ENCODE measurements at places on chromosomes 4 and X.

- no peak for DNase-seq
Measured at GRCh38 chr4:90080116-90080515, 47.1 kb upstream of the CCSER1 start.

- DNase-seq = no peak
Measured at GRCh38 chr4:48296365-48296764, 26.7 kb upstream of the TEC start.

DNA sequence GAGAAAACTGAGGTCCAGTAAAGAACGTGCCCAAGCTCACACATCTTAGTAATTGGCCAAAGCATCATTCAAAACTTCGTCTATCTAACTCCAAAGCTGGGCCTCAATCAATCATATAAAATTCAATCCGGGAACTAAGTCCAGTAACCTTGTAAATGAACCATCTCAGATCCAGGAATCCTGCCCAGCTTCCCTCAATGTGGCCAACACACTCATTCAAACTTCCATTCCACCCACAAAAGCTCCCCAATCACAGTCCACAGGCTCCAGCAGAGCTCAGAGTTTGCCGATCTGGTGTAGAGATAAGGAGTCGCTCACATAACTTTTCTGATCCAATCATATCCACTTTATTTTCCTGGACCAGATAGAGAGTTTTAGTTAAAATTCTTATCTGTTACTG is 144.8 kb downstream of the SPATA18 start:
- no peak for DNase-seq

- DNase-seq = no peak
Measured at GRCh38 chr4:105544520-105545286, 7.7 kb upstream of the ARHGEF38 start.

GRCh38 chr4:76208005-76208765 is 5.4 kb downstream of the SCARB2 start:
- peak; percentile 86 for DNase-seq

GRCh38 chr4:84483688-84484087 is 15.4 kb downstream of the NKX6-1 start:
- DNase-seq = no peak

DNA sequence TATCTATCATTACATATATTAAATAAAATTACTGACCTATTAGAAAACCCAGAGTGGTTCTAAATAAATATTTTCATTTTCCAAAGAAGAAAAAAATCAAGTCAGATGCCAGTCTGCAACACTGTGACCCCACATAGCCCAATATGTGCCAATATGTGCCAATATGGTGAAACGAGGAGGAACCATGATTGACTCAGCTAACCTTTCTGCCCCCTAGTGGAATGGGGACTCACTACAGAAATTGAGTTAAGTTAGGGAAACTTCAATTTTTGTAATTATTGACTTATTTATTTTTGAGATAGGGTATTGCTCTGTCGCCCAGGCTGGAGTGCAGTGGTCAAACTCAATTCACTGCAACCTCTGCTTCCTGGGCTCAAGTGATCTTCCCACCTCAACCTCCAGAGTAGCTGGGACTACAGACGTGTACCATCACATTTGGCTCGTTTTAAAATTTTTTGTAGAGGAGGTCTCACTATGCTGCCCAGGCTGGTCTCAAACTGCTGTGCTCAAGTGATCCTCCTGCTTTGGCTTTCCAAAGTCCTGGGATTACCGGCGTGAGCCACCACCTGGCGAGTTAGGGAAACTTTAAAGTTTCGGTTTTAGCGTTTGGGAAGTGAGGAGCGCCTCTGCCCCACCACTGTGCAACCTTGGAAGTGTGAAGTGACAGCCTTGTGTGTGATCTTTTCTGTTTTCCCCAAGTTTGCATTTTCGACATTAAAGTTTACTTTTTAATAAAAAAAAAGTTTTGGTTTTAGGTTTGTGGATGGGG is 116.8 kb upstream of the SHISA3 start:
- DNase-seq = no peak

GRCh38 chr4:15670576-15670975 is 11.1 kb upstream of the FAM200B start:
- no peak for DNase-seq

- peak; percentile 85 for DNase-seq
Measured at GRCh38 chr4:81466841-81467671, 4.7 kb downstream of the RASGEF1B start.

DNA sequence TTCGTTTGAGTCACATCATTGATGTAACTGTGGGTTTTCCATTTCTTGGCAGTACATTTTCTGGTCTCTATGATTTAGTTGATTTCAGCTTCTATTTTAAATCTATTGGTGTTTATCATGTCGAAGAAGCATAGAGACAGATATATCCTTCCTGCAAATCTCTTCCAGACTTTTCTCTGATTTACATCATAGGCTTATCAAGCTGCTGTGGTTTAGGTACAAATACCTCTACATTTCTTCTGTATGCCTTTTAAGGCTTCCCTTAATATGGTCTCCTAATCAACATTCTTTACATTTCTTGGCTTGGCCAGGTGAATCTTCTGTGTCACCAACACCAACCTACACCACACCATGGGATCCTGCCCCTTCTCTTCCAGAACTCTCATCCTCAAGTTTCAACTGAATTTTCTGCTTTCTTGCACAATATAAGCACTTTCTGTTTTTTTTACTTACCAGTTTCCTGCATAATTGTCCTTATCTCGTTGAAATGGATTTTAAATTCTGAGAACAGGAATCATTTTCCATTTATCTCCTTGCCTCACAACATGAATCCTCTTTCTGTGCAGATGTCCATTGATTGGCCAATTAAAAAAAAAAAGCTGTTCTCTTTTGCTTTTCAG is 626.9 kb downstream of the ANKRD50 start:
- DNase-seq = no peak

DNA sequence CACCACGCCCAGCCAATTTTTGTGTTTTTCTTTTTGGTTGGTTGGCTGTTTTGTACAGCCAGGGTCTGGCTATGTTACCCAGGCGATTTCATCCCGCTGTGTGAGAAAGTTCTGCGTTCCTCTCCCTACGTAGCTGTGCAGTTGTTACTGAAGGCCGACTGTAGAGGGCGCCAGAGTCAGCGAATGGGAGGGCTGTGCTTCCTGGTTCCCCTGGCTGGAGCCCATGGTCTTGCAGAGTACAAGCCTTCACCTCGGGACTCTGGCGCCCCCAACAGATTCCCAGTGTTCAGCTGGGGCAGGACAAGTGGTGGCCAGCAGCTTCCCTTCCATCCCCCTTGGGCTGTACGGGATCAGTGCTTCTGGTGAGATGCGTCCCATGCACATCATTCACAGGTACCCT is 5.6 kb upstream of the CT45A1 start:
- DNase-seq = no peak

GRCh38 chrX:68894142-68894512 is 65.3 kb downstream of the EFNB1 start:
- peak; percentile 28 for DNase-seq

- DNase-seq = peak; percentile 89
Measured at GRCh38 chrX:47540754-47541538, 20.1 kb upstream of the ARAF start.

DNA sequence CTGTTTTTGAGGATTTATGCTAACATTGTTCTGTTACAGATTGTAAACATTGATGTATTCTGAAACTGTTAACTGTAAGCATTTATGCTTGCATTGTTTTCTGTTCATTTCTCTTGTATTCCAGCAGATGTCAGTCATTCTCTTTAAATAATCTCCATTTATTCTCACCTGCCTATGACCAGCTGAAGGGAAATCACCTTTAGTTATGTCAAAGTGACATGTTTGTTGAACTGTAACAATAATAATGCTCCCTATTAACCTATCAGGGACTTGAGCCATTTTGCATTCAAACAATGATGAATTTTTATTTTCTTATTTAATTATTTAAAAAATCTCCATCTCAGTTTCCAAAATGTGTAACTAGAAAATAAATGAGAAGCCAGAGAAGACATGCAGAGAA is 58.0 kb downstream of the SPCS3 start:
- peak; percentile 24 for DNase-seq

DNA sequence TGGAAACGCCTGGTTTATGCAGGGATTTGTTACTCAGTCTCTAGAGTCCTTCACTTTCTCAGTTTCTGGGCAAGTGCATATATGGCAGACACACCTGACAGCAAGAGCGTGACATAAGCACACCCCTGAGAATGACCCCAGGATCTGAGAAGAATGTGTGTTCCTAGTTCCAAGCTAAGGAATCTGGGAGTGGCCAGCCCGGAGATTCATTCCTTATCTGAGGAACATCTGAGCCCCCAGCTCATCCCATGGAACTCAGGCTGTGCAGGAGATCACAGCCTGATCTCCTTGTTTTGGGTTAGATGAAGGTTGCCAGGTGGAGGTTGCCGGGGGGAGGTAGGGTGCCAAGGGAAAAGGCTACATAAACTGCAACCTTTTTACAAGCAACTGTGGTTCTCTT is 23.8 kb upstream of the KIAA0232 start:
- DNase-seq = no peak

GRCh38 chr4:27577951-27578350 is 717.3 kb downstream of the STIM2 start:
- DNase-seq = no peak

DNA sequence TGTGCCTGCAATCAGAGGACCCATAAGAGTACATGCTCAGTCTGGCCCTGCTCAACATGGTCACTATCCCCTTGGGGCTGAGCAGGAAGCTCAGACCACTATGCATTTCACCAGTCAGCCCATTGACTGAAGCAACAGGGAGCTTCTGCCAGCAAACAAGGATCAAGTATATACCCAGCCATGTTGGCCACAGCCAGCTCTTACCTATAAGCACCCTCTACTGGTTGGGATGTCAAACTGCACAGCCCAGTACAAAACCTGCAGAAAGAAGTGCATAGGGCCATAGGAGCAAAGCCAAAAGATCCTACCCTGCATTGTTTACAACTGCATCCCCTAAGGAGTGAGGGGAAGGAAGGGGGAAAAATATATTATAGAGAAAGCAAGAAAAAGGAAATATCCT is 214.4 kb upstream of the CPEB2 start:
- no peak for DNase-seq

GRCh38 chr4:71268166-71268565 is 70.7 kb upstream of the SLC4A4 start:
- DNase-seq = no peak

- DNase-seq = no peak
Measured at GRCh38 chr4:38150766-38151165, 190.6 kb downstream of the PTTG2 start.

DNA sequence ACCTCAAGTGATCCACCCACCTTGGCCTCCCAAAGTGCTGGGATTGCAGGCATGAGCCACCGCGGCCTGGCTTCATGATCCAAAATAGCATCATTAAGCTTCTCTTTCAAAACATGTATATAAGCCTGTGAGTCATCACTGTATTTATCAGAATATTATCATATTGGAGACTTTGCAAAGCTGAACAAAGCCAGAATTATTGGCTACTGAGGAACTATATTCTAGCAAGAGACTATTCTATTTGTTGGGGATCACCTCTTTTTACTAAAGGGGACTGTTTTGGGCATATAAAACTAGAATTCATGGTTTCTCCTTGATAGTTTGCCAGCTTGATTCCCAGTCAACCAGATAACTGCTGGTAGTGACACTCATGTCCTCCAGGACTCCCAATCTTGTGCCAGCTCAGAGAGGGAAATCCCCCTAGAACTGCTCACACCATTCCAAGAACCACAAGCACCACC is 40.1 kb downstream of the TET2 start:
- no peak for DNase-seq

- no peak for DNase-seq
Measured at GRCh38 chr4:84568496-84568895, 14.4 kb upstream of the CDS1 start.

- DNase-seq = no peak
Measured at GRCh38 chr4:1503583-1504471, 97.6 kb upstream of the NKX1-1 start.

- DNase-seq = no peak
Measured at GRCh38 chrX:12901486-12901885, 4.9 kb upstream of the TLR8 start.

DNA sequence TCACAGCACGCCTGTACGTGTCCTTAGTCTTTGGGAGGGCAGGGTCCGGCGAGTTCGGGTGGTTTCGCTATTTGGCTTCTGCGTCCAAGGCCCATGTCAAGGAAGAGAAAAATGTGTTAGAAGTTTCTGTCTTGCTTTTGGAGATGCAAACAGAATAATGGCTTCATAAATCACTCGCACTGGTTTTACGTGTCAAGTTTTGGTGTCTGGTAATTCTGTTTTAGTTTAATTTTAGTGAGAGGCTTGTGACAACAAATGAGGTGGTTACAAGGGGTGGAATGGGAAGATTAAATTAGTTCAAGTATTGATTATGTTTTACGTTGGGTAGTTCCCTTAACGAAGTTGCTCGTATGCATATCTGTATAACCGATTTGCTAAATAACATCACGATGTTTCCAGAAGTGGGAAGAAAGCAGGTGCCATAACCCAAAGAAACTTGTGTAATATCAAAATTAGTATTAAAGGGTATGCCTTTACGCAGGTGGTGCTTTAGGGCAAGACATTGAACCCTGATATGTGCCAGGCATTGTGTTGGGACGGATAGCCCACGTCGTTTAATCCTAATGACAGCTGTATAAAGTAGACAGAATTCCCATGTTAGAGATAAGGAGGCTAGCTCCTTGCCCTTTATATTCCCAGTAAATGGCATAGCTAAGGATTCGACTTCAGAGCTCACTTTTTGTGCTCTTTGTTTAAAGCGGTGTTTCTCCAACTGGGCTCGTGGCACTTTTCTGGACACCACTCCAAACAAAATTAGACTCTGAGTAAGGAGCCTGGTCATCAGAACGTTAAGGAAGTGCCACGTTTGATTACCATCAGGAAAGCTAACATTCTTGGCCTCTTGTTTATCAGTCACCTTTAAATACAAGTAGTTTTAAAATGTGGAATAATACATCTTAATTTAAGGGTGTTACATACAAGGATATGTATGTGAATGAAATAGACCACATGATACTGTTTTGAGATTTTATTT is 843 bp downstream of the RPL34 start:
- DNase-seq = no peak

DNA sequence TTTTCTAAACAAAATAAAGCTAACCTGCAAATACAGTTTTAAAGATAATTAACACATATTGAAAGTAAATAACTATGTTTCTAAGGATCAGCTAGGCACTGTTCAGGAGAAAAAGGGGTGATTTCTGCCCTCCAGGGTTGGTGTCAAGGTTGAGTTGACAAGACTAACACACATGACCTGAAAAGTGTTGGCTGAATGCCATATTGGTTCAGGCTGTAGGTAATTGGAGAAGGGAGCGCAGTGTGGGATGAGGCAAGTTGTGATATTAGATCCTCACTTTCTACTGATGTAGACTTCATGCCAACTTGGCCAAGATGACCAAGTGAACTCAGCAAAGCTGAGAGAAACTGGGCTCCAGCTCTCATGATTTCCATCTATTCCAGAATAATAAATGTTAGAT is 42.2 kb downstream of the PPM1K start:
- no peak for DNase-seq

GRCh38 chrX:63765712-63766111 is 19.3 kb downstream of the ARHGEF9 start:
- DNase-seq = no peak

DNA sequence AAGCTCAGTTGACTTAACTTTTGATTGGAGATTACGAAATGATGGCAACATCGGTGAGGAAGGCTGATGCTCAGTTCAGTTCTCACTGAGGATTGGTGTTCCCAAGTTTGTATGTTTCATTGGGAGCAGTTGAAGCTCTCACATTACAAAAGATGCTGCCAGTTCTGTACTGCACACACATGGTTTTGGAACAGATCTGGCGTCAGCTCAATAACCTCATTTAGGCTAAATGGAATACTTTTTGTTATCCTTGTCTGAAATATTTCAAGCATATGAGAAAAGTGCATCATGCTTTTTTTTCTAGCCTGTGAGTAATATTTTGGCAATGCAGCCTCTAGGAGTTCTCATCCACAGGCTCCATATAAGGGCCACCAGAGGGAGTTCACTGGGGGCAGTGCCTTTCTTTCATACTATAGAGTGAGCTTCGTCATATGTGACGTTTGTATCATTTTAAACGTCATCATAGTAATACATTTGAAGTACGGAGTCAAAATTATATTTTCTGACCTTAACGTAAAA is 4.1 kb downstream of the ENPEP start:
- no peak for DNase-seq

All from putamen (tissue), 1 donor.